Ascending aorta (tissue), 2 donors: ENCODE measurements at places on chromosomes 11 and 22.
A peak's percentile ranks its signal among the peaks of the same experiment; 100 is the strongest.

GRCh38 chr11:12032968-12033367 lies 24.5 kb upstream of the DKK3 start:
- no peaks in the 10 kb centered on the region for H3K36me3 ChIP-seq
- H3K27ac ChIP-seq = no peak overlapping the region
- H3K4me3 ChIP-seq = no peak overlapping the region
- no peaks in the 10 kb centered on the region for H3K27me3 ChIP-seq
- no peak for DNase-seq

DNA sequence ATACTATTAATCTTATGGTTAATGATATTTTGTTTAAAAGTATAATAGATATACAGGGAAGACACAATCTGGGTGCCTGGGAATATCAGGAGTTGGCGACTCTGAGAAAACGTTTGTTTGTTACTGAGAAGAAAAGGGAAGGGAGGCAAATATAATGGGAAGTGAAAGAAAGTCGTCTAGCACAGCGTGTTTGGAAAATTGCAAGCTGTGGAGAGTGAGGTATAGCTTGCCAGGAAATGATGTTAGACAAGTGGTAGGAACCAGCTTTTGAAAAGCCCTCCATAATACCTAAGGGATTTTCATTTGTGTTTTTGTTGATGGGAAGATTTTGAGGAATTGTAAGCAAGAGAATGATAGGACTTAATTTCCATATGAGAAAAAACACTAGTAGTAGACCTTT lies 322.2 kb downstream of the LUZP2 start:
- H3K4me3 ChIP-seq = no peak overlapping the region
- H3K4me1 ChIP-seq = no peaks in the 10 kb centered on the region
- H3K27me3 ChIP-seq = no peaks in the 10 kb centered on the region

DNA sequence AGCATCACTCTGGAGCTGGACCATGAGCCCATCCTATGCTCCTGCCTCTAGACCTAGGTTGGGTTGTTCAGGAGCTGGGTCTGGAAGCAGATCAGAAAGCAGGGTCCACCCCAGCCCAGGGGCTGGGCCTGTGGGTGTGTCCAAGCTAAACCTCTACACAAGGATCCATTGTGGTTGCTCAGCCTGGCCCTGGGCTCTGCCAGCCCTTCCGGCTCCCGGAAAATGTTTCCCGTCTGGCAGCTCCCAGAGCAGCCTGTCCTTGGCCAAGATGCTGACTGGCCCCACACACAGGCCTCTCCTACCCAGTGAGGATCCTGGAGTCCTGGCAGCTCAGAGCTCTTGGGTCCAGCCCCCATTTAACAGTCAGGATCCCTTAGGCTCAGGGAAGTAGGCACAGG lies 35.3 kb upstream of the FCHSD2 start:
- H3K4me1 ChIP-seq = peaks cover 40% of the 10 kb centered on the region
- H3K36me3 ChIP-seq = no peaks in the 10 kb centered on the region
- peak; percentile 86 for DNase-seq
- H3K4me3 ChIP-seq = no peak overlapping the region
- peak overlapping the region; percentile 94 for H3K27ac ChIP-seq

- no peak for DNase-seq
- H3K4me1 ChIP-seq = no peaks in the 10 kb centered on the region
- no peak overlapping the region for H3K4me3 ChIP-seq
Observed at GRCh38 chr22:48757581-48757980, 1070.1 kb downstream of the BRD1 start.

- no peak overlapping the region for H3K4me3 ChIP-seq
- H3K4me1 ChIP-seq = no peaks in the 10 kb centered on the region
- no peak overlapping the region for H3K27ac ChIP-seq
- peaks cover 36% of the 10 kb centered on the region for H3K36me3 ChIP-seq
- DNase-seq = no peak
- H3K27me3 ChIP-seq = no peaks in the 10 kb centered on the region
Observed at GRCh38 chr11:34886609-34887008, 29.6 kb downstream of the APIP start.

- peaks cover 13% of the 10 kb centered on the region for H3K36me3 ChIP-seq
- DNase-seq = no peak
- H3K4me1 ChIP-seq = no peaks in the 10 kb centered on the region
- no peak overlapping the region for H3K4me3 ChIP-seq
- H3K27me3 ChIP-seq = no peaks in the 10 kb centered on the region
Observed at GRCh38 chr11:11379661-11380060, 26.6 kb upstream of the CSNK2A3 start.
